ENCODE measurements at places on chromosomes 3 and 15. TPM values are rescaled to one million over a fixed set of nuclear protein-coding genes. Genes with fewer than 3 reads are reported as not detected.

DNA sequence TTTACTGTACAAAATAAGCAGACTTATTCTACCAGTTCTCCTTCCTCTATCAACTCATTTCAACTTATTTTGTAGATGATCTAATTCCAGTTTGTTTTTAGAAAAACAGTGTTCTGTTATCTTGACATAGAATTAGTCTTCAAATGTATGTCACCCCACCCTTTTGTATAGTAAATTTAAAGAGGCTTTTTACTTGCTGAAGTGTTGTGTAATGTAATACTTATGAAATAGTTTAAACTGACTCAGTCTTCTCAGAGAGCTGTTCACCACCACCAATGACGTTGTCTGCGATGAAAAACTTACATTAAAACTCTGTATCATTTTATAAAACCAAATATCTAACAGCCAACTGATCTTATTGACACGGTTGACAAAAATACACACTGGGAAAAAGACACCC, 82.9 kb downstream of the RAP2B start:
- no peak for DNase-seq

The MYD88 gene
- 45.9 TPM for total RNA-seq

GRCh38 chr15:92541291-92542200, 114.0 kb downstream of the FAM174B start:
- DNase-seq = no peak

The ZBTB20 gene
- total RNA-seq = 64.8 TPM

GRCh38 chr3:8625991-8626390, 18.6 kb downstream of the SSUH2 start:
- no peak for DNase-seq

DNA sequence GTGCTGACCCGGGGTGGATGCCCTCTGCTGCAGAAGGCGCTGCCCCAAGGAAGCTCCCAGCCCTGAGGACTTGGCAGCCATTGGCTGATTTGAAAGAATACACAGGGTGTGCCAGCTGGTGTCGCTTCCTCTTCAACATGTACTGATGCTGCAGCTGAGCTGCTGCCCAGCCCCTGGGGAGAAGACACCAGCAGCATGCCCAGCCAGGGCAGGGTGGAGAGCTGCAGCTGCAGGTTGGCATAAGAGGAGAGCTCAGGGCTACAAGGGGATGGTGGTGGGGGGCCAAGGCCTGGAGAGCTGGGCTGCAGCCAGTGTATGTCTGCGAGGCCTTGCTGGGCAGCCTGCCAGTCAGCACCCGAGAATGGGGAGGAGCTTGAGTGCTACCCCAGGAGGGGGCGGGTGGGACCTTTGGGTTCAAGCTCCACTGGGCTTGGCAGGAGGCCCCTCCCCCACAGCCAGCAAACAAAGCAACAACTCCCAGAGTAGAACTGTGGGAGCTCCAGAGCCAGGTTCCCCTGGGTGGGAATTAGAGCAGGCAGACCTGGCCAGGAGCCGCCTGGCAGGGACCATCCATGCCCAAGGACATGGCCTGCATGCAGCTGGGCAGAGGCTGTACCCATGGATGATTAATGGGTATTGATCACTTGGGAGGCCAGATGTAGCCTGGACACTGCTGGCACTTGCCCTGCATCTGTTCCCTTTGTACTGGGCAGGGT, 9.2 kb upstream of the SEMA4B start:
- DNase-seq = no peak

DNA sequence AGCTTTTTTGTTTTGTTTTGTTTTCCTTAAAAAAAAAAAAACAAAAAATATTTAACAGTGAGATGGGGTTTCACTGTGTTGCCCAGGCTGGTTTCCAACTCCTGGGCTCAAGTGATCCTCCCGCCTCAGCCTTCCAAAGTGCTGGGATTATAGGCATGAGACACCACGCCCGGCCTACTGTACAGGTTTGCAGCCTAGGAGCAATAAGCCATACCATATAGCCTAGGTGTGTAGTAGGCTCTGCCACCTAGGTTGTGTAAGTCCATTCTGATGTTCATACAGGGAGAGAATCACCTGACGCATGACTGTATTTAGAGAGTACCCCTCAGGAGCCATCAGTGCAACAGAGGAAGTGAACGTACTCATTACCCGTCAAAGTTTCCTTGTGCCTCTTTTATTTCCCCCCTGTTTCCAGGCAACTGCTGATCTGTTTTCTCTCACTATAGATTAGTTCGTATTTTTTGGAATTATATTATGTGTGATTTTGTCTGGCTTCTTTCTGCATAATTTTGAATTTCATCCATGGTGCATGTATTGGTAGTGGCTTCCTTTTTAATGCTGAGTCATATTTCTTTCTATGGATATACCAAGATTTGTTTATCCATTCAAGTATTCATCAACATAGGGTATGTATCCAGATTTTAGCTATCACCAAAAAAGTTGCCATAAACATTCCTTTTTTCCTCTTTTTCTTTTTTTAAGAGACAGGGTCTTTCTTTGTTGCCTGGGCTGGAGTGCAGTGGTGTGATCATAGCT, 9.9 kb downstream of the ACAD9 start:
- DNase-seq = no peak

- no peak for DNase-seq
These were observed 43.9 kb upstream of the GOLGA8J start for GRCh38 chr15:30038667-30039523.

The ANKRD63 gene
- not detected for total RNA-seq

DNA sequence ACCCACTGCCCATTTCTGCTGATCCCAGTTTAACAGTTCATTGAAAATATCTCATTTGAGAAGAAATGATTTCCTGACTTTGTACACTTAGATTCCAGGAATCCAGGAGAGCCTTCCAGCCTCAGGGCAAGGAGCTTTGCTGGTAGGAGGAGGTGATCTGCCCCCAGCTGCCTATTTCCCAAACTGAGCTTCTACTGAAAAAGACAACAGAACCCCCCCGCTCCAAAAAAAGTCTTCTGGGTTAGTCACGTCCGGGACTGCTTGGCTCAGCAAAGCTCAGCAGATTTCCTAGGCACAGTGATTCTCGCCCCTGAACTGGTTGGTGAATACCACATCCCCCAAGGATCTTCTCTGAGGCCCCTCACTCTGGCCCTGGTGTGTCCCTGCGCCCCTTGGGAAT, 13.1 kb downstream of the SLC6A6 start:
- no peak for DNase-seq

GRCh38 chr3:38746641-38747040, 69.4 kb downstream of the SCN10A start:
- peak; percentile 18 for DNase-seq

GRCh38 chr3:142077859-142078500, 71.4 kb downstream of the TFDP2 start:
- DNase-seq = no peak

- no peak for DNase-seq
These were observed 186.0 kb downstream of the UBE2E2 start for GRCh38 chr3:23389089-23389488.

The ZKSCAN7 gene
- total RNA-seq = 2.7 TPM

DNA sequence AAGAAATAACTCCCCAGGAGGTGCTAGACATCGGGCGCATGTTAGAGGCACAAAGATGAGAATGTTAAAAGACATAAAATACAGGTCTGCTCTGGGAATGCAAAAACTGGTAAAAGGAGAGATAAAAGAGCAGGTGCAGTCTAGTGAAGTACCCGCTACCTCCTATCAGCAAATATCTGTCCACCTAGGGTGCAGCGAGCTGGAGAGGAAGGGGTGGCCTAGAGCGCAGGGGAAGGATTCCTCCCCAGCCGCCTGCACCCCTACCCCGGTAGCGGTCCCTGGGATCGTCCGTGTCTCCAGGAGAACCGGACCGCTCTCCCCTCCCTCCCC, 237 bp upstream of the ZNF662 start:
- no peak for DNase-seq

The PIERCE2 gene
- not detected for total RNA-seq

The OSBPL10 gene
- total RNA-seq = 33.9 TPM

The TMEM158 gene
- 1.2 TPM for total RNA-seq

The MYZAP gene
- 15.2 TPM for total RNA-seq

The GOLGA8J gene
- total RNA-seq = not detected

The CCDC191 gene
- total RNA-seq = 8.6 TPM

DNA sequence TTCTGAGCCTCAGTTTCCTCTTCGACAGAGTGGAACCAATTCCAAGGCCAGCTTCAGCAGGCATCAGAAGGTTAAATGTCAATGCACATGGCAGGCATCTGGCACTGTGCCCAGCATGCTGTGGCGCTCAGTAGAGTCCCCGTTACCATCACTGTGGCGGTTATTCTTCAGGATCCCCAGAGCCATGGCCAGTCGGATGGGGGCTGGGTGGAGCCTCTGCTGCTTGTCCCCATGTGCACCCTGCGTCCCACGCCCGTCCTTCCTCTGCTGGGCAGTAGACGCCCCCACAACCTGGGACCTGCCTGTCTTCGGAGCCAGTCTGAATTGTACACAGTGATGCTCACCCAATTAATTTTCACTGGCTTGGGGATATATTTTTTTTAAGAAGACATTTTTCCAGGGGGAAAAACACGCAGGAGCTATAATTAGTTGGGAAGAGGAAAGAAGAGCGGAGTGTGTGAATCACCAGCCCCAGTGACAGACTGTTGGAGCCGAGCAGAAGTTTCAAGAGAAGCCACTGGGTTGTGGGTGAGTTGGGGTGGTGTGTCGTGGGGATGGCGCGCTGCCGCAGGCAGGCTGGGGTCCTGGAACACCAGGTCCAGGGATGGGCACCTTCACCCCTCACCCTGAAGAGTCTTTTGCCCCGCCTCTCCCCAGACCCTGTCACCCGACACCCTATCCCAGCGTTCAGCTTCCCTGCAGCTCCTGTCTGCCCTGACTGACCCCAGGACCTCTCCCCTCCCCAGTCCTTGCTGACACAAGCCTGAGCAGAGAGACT, 26.8 kb upstream of the RPL29 start:
- no peak for DNase-seq

- peak; percentile 37 for DNase-seq
These were observed 5.6 kb downstream of the GALNT15 start for GRCh38 chr3:16179771-16180736.

DNA sequence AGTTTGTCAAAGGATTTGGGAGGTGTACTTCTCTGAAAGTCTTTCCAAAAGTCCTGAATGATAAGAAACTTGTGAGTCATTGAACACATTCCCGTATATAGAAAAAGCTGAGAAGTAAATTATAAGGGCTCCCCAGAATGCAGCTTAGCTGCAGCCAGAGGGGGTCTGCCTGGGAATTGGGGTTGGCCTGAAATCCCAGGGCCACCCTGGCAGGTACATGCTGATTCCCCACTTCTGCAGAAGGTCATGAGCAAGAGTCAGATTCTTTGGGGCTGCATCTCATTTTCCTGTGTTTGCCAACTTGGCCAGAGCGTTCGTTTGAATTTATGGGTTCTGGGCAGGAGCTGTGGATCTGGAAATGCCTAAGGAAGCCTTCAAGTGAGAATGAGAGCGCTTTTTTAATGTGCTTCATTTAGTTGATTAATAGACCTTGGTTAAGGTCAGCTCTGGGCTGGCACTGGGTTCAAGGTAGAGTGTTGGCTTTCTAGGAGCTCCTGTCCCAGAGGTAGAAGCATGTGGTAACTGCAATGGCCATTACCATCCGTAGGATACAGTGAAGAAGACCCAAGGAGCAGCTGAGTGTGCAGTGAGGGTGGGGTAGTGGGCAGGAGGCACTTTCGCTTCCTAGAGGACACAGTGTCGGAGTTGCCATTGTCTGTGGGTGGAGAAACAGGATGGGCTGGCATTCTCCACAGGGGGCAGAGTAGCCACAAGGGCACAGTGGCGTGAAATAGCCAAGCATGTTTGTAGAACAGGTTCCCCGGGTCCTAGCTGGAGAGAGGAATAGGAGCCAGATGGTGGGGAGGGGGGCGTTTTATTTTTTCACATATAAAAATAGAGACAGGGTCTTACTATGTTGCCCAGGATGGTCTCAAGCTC, 3.2 kb downstream of the SLC6A6 start:
- no peak for DNase-seq

- no peak for DNase-seq
These were observed 52.7 kb downstream of the TFG start for GRCh38 chr3:100761951-100762350.

DNA sequence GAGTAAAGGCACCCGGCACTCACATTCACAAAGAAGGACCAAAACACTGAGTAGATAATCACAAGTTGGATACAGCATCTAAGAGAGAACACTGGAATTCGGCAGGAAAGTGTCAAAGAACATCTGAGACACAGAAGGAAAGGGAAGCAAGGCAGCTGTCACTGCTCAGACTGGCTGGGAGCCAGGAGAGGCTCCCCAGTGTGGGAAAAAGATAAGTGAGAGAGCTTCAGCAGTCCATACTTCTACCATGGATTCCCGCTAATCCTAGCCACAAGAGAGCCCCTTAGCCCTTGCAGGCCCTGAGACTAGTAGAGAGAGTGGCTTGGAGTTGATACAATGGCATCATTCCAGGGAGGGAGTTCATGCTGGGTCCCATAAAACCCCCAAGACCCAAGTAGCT, 36.7 kb upstream of the CP start:
- no peak for DNase-seq

The IL17RC gene
- total RNA-seq = 66.3 TPM

DNA sequence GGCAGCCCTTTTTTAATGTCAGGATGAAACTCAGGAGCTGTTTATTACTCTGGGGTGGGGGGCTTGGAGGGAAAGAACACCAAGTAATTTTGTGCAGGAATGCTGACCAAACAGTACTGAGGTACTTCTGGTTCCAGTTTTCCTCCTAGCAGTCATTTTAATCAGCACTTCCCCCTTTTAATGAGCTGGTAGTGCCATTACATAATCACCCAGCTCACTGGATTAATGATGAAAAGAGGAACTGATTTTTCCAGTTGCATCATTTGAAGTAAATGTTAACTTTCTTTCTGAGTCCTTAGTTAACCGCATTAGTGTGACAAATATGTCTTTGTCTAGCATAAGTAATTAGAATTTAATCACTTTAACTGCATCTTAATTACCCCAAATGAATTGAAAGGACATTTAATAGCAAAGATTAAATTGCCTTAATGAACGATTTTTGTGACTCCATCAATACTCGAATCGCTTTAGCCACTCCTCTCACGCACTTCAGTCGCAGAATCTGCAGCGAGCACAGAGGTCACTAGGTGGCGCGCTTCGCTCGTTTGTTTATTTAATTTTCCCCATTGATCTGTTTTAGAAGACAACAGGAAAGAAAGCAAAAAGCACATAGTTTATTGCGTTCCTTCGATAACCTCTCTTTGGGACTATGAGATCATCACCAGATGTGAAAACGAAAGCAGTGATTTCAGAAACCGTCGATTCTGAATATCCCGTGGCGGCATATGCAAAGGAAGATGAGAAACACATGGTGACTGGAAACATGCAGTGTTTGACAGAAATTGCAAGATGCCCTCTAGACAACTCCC, 9.8 kb downstream of the ONECUT1 start:
- DNase-seq = no peak
